ENCODE measurements at places on chromosomes 4 and X. TPM values are rescaled to one million over a fixed set of nuclear protein-coding genes. Genes with fewer than 3 reads are reported as not detected.

- no peak for DNase-seq
Observed at GRCh38 chr4:165383591-165384073, 4.8 kb downstream of the CPE start.

DNA sequence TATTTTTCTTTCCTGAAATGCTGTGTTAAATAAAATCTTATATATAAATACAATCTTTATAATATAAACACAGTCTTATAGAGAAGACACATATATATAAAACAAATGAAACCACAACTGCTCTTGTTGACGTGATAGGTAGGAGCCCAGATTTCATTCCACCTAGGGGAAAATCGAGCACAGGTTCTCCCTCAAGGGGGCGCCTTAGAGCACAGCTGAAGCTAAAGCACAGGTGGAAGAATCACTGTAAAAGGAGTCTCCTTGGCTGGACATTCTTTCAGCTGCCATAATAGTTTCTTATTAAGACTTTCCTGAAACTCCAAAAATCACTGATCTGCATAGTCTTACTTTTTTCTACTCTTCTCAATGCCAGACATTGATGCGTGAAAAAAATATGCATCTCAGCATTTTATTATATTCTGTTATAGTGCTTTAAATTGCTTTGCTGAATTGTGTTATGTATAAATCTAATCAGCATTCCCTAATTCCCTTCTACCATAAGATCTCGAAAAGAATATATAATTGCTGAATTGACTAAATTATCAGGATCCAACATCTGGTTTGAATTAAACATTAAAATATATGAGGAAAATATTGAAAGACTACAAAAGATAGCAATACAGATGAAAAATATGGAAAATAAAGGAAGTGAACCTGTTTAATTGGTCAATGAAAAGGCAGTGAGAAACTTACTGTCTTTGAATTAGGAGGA lies 25.5 kb upstream of the RXFP1 start:
- DNase-seq: peak; percentile 8

DNA sequence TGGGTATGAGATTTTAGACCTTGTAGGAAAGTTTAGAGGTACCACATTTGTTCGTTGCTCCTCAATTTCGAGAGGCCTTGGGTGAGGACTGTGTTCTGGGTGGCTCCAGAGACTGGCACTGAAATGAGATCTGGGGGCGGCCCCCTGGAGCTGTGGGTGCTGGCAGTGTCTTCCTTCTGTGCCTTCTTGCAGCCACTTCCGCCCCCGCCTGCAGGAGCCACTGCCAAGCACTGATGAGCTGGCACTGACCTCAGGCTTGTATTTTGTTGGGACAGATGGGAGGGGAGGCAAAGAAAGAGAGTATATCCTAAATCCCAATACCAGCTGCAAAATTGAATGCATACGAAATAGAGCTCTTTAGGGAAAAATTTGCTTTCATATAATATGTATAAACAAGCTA lies 64.5 kb upstream of the CLDN34 start:
- DNase-seq: no peak

GRCh38 chrX:110432091-110432905 lies 73.7 kb downstream of the RTL9 start:
- no peak for DNase-seq

GRCh38 chrX:131778269-131779218 lies 234.7 kb downstream of the OR13H1 start:
- DNase-seq: no peak

DNA sequence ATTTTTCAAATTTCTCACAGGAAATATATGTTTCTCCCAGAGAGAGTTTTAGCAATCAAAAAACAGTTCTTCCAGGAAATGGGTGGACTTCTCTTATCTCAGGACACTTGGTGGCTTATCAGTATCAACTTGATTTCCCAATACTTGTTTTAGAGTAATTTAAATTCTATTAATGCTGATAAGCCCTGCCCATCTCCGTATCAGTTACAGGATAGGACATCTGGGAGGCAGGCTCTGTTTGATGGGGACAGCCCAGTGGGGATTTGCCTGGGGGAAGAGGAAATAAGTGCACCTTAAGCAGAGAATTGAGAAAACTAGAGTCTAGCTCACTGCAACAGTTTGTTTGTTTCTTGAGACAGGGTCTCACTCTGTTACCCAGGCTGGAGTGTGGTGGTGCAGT lies 43.2 kb upstream of the PDGFRA start:
- DNase-seq: no peak

DNA sequence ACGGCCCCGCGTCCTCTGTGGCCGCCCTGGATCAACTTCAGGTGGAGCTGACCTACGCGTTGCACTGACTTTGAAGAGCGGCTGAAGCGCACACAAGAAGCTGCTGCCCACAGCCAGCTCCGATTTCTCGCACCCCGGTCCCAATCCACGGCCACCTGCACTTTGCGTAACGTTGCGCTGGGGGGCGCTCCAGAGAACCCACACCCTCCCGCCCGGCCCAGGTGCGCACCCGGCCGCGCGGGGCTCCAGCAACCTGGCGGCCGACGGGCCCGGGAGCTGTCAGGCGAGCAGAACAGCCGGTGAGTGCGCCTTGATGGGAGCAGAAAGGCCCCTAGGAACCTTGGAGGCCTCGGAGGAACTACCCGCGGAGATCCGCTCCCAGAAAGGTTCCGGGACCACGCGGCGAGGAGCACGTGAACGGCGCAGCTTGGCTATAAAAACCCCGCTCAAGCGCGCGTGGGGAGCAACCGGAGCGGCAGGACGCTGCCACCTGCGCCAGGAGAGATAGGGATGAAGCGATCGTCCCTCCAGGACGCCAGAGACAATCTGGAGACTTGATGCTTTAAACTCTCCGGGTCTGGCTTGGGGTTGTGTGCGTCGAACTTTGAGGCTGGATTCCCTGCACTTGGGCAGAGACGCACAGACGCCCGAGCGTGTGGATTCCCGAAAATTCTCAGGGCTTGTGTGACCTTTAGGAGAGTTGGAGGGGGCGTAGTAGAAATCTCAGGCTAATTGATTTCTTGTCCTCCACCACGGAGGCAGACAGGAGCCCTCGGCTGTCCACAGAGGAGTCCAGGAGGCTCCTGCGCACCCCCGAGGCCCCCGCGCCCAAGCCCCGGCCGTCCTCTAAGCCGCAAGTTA lies 591 bp upstream of the NWD2 start:
- no peak for DNase-seq

- DNase-seq: no peak
Observed at GRCh38 chrX:121036137-121036536, 11.3 kb upstream of the GLUD2 start.

- no peak for DNase-seq
Observed at GRCh38 chr4:71994559-71994958, 37.2 kb upstream of the NPFFR2 start.

DNA sequence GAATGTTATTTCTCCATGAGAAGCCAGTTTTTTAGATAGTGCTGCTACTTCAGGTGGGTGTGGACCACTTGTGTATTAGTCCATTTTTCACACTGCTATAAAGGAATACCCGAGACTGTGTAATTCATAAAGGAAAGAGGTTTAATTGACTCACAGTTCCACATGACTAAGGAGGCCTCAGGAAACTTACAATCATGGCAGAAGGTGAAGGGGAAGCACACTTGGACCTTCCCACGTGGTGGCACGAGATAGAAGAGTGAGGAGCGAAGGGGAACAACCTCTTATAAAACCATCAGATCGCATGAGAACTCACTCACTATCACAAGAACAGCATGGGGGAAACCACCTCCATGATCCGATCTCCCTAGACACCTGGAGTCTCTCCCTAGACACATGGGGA lies 3.4 kb upstream of the PPID start:
- DNase-seq: no peak

DNA sequence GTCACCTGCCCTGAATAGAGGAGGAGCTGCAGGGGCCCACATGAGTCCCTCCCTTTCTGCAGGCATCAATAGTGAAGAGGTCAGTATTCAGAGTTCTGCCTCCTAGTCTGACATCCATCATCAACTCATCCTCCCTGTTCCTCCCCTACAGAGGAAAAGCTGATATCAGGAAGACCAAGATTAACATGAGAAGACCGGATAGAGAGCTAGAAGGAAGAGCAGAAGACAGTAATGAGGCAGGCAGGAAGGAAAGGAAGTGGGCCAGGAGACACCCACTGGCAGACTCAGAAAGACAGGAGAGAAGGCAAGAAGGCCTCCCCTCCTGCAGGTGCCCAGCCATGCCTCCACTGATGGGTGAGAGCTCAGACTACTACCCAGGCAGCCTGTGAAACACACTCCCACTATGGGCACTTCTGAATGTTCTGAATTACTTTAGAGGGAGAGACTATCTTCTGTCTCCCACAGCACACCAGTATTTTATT lies 74.6 kb downstream of the CC2D2A start:
- no peak for DNase-seq

Gene SOWAHB
- 0.12 TPM for total RNA-seq

Gene SNCA
- not detected for total RNA-seq

Gene TEC
- total RNA-seq: 3.9 TPM

Gene ADH1B
- not detected for total RNA-seq

Gene RTL5
- 0.08 TPM for total RNA-seq

Gene RAP2C
- 34.5 TPM for total RNA-seq

Gene MECP2
- 53.1 TPM for total RNA-seq

Gene PABPC5
- total RNA-seq: not detected
